Right renal cortex interstitium (tissue), 3 donors: ENCODE measurements at places on chromosomes 3 and 15. TPM values are rescaled to one million over a fixed set of nuclear protein-coding genes. Genes with fewer than 3 reads are reported as not detected.

RASGRP1 gene
- polyA plus RNA-seq, result 13.9 TPM

MAN2A2 gene
- polyA plus RNA-seq, result 40.8 TPM

PLA2G4D gene
- polyA plus RNA-seq, result not detected

TMCO5A gene
- polyA plus RNA-seq, result not detected

FOXL2NB gene
- polyA plus RNA-seq, result not detected

CLRN1 gene
- not detected for polyA plus RNA-seq

IL20RB gene
- polyA plus RNA-seq, result 0.53 TPM

GRCh38 chr15:88049506-88049905 lies 207.0 kb downstream of the NTRK3 start:
- DNase-seq, result no peak

- no peak for DNase-seq
These were observed 48.5 kb downstream of the PGPEP1L start for GRCh38 chr15:98958918-98959639.

- DNase-seq, result no peak
These were observed 153.6 kb downstream of the TNIK start for GRCh38 chr3:171306631-171307030.

GRCh38 chr15:25172691-25173090 lies 217.9 kb downstream of the SNRPN start:
- DNase-seq, result no peak

GRCh38 chr3:25856902-25857518 lies 67.1 kb downstream of the OXSM start:
- no peak for DNase-seq

DNA sequence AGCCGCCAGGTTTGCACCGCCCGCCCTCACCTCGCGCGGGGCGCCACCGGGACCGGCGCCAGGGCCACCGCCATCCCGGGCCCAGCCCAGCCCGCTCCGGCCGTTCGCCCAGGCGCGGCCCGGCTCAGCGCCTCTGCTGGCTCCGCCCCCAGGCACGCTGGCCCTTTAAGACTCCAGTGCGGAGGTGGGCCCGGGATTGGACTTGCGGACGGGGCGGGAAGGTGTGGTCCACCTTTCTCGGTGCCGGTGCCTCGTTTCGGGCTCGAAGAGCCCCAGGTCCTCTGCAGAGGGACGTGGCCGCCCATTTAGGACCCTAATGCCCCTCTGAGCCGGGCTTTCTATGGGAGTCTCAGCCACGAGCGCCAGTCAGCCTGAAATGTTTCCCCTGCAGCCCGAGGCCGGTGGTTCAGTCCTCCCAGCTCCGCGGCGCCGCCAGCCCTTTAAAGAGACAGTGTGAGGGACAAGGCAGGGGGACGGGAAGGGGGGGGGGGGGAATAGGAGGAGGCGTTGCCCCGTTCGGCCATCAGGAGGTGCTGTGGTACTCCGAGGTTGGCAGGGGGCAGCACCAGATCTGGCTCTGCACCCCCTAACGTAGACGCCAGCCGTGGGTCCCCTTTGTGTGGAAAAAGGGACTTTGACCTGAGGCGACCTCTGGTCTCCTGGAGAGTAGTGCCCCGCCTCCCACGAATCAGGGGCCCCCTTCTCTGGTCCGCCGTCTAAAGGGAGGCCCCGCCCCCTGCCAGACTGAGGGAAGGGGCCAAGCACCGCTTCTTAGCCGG lies 1.0 kb downstream of the HYAL2 start:
- DNase-seq, result no peak

GRCh38 chr3:156321945-156322344 lies 201.6 kb downstream of the KCNAB1 start:
- DNase-seq, result no peak

GRCh38 chr15:84582583-84583157 lies 18.1 kb upstream of the ZSCAN2 start:
- no peak for DNase-seq

GRCh38 chr3:117541721-117542120 lies 832.1 kb downstream of the TUSC7 start:
- DNase-seq, result no peak

DNA sequence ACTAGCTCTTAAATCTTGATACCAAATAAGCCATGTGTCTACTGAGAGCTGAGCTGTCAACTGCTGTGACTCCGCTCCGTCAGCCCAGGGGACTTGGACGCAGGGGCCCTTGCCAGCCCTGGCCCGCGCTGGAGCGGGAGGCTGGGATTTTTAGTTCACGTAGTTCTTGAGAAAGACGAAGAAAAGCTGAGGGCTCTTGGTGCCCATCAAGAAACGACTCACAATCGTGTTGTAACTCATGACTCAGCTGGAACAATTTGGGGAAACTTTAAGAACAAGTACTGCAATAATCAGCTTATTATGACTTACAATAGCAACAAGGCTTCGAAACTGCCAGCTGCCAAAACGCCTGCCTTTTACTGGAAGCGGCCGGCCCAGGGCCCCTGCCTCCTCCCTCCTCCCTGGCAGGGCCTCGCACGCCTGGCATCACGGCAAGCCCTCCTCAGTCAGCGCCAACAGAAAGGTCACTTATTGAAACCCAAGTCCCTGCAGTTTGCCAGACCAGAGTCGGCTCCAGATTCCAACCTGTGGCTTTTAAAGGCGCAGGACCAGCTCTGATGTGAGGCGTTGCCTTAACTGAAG lies 60.3 kb downstream of the RGMA start:
- DNase-seq, result no peak

DNA sequence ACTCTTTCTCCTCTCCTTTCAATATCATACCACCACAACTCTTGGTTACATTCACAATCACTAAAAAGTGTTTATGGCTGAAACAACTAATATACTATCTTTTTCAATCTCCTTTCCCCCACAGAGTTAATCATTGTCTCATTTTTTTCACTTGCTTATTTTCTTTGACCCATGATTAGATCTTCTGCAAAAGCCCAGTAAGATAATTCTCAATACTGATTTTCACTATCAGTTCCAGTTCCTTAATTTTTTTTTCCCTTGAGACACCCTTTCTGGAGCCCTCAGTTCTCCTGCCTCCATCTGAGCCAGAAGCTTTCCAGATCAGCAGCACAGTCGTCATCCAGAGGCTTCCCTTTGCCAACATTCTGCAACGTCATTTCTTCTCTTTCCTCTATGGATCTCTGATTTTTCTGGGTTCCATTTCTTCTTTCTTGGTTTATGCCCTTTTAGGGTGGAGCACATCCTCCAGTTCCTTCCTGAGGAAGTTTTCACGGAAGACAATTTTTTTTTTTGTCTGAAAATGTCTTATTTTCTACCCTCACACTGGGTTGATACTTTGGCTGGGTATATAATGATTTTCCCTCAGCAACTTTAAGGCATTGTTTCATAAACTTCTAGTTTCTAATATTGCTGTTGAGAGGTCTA lies 88.7 kb upstream of the C15orf39 start:
- no peak for DNase-seq

DNA sequence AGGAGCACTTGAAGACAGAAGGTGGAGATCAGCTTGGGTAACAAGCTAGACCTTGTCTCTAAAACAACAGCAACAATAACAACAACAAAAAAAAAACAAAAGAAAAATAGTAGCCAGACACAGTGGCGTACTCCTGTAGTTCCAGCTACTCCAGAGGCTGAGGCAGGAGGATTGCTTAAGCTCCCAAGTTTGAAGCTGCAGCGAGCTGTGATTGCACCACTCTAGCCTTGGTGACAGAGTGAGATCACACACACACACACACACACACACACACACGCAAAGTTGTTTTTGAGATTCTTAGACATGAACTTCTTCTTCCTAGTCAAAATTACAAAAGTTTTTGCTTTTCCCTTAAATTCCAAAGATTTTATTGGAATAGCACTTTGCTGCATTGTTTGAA lies 93.0 kb upstream of the IGSF10 start:
- no peak for DNase-seq

GRCh38 chr3:87191641-87192040 lies 35.5 kb upstream of the CHMP2B start:
- DNase-seq, result no peak

DNA sequence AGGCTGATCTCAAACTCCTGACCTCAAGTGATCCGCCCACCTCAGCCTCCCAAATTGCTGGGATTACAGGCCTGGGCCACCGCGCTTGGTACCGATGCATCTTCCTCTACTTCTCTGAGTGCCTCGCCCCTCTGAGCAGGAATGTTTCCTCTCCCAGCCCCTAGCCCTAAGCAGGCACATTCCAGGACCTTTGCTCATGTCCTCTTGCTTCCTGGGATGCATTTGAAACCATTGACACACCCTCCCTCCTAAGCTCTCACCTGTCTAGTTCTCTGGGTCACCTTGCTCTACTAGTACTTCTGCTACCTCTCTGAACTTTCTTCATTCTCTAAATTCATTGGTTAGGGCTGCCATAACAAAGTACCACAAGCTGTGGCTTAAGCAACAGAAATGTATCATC lies 17.9 kb upstream of the UACA start:
- no peak for DNase-seq

- DNase-seq, result no peak
These were observed 12.6 kb downstream of the ETV5 start for GRCh38 chr3:186096290-186096689.

DNA sequence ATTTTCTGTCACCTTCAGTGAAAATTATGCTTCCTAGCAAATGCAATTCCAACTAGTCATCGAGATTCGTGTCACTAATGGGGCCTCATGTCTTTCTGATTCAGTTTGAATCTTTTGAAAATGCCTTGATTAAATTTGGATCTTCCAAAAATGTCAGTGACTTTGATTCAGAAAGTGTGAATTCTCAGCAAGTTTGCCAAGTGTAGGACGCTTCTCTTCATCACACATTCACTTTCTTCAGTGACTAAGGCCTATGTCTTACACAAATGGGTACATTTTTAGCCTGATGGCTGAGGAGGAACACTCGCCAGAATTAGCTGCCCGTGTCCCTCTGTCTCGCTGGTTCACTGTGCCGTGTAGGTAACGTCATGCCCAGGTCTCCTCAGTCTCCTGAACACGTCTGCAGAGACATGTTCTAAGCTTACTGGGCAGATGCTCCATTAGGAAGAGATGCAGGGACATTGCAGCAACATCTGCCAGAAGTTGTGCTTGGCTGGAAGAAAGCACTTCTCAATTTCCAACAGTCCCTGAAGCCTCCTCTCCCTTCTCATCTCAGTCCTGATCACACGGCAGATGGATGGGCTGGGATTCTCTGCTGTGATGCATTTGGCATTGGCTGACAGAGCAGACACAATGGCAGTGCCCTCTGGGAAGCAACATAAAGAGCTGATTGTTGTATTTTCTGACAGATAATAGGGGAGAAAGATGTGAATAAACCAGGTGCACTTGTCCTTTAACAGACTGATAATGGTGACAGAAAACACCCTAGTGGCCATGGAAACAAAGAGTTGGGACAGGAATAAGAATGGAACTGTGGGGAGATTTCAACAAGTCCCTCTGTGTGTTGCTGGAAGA lies 29.1 kb upstream of the LYZL4 start:
- no peak for DNase-seq

- DNase-seq, result no peak
These were observed 57.3 kb downstream of the ROBO2 start for GRCh38 chr3:77096966-77097890.
